Left renal cortex interstitium (tissue), 4 donors: ENCODE measurements at places on chromosomes 1 and 21. TPM values are rescaled to one million over a fixed set of nuclear protein-coding genes. Genes with fewer than 3 reads are reported as not detected.

GRCh38 chr1:206785182-206785765, 13.0 kb upstream of the IL10 start:
- DNase-seq: no peak

- DNase-seq: no peak
Observed at GRCh38 chr1:182193908-182194550, 132.5 kb upstream of the ZNF648 start.

GRCh38 chr1:234748066-234748465, 138.1 kb upstream of the IRF2BP2 start:
- no peak for DNase-seq

DNA sequence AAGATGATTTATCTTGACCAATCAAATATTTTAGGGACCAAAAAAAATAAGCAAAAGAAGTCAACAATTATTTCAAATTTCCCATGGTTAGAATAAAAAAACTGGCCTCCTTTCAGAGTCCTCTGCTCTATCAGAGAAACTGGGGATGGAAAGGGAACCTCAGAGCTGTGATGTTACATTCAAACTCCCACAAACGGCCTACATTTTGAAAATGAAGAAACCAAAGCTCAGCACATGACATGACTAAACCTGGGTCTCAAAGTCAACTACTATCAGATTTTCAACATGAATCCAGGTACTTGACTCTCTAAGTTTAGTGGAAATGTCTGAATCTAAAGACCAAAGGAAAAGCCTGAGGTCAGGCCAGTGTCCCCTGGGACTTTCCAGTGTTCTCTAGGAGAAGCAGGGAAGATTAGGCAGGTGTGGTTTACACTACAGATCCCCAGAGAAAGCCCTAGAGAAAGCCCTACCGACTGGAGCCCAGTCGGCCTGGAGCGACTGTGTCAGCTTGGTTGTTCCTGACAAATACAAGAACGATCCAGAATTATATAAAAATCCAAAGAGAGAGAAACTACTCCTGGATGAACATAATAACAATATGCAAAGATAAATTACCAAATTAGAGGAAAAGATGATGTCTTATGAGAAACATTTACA, 24.8 kb downstream of the JAK1 start:
- no peak for DNase-seq

- no peak for DNase-seq
Observed at GRCh38 chr1:172425339-172425738, 4.9 kb downstream of the C1orf105 start.

DNA sequence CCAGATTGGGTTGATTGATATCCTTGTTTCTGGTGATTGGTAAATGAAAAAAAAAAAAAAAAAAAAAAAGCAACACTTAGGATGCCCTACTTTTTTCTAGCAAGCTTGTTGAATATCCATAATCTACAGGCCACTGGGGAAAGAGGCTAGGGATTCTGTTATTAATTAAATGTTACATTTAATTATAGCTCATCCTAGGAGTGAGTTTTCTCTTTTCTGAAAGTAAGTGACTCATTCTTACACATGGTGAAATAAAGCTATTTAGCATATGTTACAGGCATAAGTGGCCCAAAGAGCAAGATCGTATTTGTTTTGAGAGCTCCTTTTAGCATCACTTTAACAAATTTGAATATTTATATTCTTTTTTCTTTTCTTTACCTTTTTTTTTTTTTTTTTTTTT, 94.5 kb downstream of the FNBP1L start:
- no peak for DNase-seq

Gene SPRR3
- polyA plus RNA-seq: 0.51 TPM

Gene VTCN1
- 30.3 TPM for polyA plus RNA-seq

Gene HIVEP3
- 4.8 TPM for polyA plus RNA-seq

Gene SLC44A5
- 9.8 TPM for polyA plus RNA-seq

- DNase-seq: no peak
Observed at GRCh38 chr1:57137980-57138379, 172.2 kb upstream of the C8B start.
